Fibroblast of the aortic adventitia (primary cell): ENCODE measurements at places on chromosomes 3 and 15. TPM values are rescaled to one million over a fixed set of nuclear protein-coding genes. Genes with fewer than 3 reads are reported as not detected.
A peak's percentile ranks its signal among the peaks of the same experiment; 100 is the strongest.

DNA sequence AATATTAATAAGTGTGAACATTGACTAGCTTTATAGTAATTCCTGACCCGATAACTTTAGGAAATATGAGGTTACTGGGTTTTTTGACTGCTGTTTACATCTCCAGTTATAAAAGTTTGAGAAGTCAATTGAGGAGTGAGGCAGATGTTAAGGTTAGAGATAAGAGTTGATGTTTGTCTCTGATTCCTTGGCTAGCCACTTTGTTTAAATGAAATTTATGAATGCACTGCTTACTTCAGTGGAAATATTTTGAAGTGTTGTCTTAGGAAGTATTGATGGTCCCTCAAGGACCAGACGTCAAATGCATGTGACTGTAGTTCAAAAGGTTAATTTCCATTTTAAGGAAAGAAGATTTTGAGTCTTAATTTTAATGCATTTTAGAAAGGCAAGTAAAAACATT lies 41.7 kb downstream of the MAP2K5 start:
- no peak for DNase-seq

DNA sequence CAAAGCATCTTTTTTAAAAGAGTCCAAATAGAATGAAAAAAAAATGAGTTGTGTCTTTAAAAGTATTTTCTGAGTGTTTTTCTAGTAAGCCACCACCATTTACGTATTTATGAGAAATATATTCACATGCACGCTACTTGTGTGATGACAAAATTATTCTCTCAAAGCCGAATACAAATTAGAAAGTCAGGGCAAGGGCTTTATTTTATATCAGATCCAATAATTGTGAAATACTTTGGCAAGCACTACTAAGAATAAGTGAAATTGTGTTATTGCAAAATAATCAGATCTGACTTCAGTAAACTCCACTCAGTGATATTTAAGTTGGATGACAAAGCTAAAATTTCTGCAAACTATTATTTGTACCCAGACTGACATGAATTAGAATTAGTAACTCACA lies 589.3 kb upstream of the KCNMB2 start:
- DNase-seq, result peak; percentile 81

DNA sequence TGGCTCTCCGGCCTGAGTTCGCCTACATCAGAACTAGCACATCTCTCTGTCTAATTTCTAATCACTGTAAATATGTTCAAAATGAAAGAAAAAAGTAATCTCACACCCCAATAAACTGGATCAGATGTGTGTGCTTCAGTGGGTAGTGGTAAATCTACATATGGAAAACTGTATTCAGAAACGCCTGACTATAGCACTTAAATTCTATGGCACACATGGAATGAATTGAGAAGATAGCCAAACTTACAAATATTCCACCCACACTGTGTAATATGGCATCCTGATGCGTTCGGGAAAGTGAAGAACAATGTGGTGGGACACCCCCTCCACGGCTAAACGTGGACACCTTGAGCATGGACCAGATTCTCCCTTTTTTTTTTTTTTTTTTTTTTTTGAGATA lies 40.6 kb upstream of the BOC start:
- DNase-seq, result no peak

DNA sequence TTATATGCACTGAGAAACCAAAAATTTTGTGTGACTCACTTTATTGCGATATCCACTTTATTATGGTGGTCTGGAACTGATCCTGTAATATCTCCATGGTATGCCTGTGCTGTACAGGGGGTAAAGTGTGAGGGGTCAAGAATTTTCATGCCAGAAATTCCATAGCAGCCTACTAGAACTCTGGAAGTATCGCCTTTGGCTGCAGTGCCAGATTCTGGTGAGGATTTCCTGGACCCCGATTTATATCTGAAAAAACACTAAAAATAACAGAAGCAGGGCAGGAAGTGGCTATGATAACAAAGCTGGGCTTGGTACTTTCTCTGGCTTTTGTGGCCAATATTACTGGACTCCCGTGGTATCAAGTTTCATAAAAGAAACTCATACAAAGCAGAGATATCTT lies 36.4 kb downstream of the CCDC80 start:
- peak; percentile 94 for DNase-seq

DNA sequence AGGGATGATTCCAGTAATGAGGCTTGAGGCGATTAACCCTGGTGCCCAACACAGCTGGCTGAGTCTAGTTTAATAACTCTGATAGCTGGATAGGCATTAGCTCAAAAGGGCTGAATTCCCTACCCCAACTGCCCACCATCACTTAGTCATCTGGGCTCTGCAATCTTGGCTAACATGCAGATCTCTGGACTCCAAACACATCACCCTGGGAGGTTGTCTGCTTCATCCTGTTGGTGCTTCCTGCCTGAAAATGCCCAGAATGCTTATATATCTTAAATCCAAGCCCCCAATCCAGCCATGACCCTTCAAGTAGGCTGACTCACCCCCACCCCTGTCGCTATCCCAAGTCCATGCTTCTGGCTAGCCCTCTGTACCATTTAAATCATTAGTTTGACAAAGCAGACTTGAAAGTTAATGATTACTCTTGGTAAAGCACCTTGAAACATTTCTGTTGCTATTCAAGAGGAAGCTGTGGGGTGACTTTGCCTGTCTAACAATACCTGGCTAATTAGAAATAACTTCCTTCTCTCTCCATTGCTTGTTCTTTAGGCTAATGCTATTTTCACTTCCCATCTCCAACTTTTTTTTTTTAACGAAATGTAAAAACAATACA lies 107.0 kb upstream of the RORA start:
- DNase-seq, result no peak

DNA sequence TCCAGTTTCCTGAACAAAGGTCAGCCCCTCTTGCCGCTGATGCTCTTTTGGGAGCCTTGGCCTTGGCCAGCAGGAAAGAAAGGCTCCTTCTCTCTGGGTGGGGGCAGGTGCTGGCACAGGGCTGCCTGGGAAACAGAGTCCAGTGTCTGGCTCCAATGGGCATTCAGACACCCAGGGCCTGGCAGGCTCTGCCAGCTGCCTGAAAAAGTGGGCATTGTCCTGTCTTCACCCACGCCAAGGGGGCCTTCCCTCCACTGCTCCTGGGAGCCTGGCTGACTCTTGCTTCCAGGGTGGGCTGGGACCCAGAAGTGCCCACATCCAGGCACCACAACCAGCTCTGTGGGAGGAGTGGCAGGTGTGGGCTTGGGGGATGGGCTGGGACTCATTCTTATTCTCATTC lies 62.7 kb downstream of the RHCG start:
- no peak for DNase-seq

- peak; percentile 61 for DNase-seq
Measured at GRCh38 chr3:195897081-195897852, 11.1 kb downstream of the TNK2 start.

DNA sequence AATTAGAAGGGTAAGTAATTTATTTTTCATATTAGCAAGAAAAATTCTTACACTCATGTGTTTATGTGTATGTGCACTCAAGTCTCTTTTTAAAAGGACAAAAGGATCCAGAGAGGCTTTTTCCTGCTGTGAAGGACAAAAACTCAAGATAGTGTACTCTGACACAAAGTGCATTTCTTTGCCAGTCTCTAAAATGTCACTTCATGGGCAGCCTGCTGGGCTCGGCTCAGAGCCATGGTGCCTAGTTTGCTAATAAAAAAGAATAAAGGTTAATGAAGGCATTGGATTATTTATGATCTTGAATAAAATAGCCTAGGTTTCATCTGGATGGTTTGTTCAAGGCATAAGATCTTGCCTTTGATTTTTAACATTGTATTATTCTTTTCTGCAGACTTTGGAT lies 989.0 kb downstream of the TBL1XR1 start:
- DNase-seq, result no peak

DNA sequence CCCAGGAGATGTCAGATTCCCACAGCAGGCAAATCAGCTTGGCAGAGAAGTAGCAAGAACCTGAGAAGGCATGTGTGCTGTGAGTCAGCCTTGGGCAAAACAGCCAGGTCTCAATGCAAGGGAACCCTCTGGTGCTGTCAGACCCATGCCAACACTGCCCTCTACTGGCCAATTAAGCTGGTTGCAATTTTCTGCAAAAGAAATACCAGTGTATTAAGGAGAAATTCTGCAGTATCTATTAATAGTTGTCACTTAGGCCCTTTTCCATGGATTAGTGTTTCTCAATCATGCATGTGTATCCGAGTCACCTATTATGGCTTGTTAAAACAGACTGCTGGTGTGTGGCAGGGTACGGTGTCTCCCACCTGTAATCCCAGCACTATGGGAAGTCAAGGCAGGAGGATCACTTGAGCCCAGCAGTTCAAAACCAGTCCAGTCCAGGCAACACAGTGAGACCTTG lies 26.2 kb downstream of the MAP4 start:
- DNase-seq, result peak; percentile 96

DNA sequence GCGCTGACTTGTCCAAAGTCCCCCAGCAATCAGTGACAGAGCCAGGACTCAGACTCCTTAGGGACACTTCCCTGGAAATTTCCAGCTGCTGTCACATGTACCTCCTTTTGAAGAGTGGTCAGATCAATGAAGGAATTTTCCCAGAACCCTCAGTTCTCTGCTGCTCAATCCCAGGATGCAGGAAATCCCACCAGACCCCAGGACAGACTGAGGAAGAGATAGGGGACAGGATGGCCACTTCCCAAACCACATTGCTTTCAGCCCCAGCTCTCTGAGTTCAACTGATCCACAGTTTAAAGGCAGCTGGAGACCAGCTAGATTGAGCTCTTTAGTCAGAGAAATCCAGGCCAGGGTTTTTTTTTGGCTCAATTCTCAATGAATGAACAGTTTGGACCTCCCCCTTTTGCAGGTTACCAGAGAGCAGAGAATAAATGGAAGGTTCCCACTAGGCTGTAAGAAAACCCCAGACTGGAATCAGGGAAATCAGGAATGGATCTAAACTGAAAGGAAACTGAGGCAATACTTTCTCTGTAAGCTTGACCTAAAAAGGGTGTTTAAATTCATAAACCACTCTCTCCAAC lies 1.5 kb downstream of the CYP1A1 start:
- DNase-seq, result peak; percentile 71

- DNase-seq, result no peak
Measured at GRCh38 chr3:10140996-10141546, 507 bp upstream of the VHL start.

GRCh38 chr3:8869613-8870012 lies 93.7 kb downstream of the RAD18 start:
- peak; percentile 83 for DNase-seq

DNA sequence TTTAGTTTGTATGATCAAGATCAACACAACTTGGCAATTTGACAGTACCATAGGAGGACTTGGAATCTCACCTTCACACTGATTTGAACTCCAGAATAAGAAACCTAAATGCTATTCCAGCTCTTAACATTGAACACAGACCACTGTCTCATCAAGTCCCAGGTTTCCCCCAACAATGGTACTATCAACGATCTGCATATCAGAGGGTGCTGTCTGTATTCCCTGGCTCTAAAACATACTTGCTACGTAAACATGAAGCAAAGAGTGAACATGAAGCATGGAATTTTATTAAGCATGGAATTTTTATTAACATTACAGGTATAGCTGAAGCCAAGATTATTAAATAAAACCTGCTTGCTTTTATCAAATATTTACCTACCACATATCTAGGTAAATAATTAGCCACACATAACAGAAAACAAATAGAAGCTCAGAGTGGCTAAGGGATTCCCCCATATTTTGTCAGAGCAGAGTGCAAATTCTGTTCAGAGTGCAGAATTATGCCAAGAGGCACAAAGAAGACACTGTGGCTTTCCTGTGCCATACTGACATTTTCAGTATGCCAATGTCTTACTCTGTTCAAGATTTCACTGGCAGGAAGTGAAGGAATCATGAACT lies 22.2 kb upstream of the RIOX2 start:
- DNase-seq, result no peak

DNA sequence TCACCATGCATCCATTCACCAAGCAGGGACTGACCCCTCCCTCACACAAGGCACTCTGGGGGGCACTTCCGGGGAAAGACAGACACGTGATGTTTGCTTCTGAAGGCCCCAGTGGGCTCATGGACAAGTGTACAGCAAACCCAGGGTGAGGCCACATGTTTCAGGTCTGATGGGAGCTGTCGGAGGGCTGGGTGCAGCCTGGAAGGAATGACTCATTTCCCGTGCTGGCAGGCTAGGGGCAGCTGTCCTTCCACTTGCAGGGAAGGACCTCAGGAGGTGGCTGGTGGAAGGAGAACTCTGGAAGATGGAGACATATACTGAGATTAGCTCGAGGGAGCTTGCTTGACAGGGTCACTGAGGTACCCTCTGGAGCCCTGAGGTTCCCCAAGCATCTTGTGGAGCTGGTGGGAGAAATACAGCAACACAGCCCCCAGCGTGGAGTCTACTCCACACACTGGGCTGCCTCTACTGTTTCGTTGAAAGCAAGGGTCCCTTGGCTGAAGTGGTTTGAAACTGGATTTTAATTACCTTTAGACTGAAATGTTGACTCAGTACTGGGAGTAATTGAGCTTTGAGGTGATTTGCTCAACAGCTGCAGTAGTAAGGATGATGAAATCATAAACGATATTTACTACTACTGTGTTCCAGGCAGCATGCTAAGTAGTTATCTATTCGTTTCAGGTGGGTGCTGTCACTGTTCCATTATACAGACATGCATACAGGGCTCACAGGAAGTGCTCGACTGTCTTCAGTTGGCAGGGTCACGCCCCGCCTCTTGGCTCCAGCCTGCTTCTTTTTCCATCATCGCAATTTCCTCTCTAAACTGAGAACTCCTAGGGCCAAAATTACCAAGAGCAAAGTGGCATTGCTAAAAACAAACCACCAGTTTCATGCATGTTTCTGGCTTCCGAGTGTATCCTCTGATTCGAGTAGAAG lies 230.4 kb downstream of the ADAMTS17 start:
- DNase-seq, result peak; percentile 79

- peak; percentile 93 for DNase-seq
Measured at GRCh38 chr3:162719684-162720341, 1223.2 kb downstream of the OTOL1 start.

DNA sequence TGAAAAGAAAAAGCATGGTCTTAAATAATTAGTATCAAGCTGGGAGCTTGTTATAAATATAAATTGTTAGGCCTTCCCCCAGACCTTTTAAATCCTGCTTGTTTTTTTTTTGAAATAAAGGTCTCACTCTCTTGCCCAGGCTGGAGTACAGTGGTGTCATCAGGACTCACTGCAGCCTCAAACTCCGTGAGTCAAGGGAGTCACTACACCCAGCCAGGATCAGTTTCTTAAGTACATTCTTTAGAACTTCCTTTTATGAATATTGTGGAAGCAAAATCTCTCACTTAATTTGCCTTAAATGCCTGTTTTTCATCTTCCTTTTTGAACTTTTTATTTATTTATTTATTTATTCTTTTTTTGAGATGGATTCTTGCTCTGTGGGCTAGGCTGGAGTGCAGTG lies 20.8 kb upstream of the DENND4A start:
- DNase-seq, result no peak

DNA sequence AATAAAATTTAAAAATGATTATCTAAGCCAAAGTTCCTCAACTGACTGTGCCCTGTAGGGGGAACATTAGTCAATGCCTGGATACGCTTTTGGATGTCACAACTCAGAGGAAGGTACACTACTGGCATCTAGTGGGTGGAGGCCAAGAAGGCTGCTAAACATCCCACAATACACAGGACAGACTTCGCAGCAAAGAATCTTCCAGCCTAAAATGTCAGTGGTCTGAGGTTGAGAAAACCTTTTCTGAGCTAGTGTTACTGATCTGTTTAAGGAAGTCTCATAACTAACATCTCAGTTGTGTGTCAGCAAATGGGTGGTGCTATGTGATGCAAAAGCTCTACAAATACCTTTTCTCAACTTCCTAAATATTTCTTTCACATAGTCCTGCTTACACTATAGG lies 20.9 kb upstream of the LDHAL6B start:
- no peak for DNase-seq

The HHATL gene
- total RNA-seq, result not detected in 2 replicates

The WNT5A gene
- total RNA-seq, result 5.8 and 42.4 TPM in 2 replicates

The NUSAP1 gene
- total RNA-seq, result 21.3 and 85.8 TPM in 2 replicates

The CD80 gene
- not detected in 2 replicates for total RNA-seq

The CHD2 gene
- total RNA-seq, result 83.7 and 253 TPM in 2 replicates

The ARGFX gene
- total RNA-seq, result not detected in 2 replicates

The SQOR gene
- total RNA-seq, result 79.5 and 101 TPM in 2 replicates
